ENCODE measurements at places on chromosomes 6 and 20.

DNA sequence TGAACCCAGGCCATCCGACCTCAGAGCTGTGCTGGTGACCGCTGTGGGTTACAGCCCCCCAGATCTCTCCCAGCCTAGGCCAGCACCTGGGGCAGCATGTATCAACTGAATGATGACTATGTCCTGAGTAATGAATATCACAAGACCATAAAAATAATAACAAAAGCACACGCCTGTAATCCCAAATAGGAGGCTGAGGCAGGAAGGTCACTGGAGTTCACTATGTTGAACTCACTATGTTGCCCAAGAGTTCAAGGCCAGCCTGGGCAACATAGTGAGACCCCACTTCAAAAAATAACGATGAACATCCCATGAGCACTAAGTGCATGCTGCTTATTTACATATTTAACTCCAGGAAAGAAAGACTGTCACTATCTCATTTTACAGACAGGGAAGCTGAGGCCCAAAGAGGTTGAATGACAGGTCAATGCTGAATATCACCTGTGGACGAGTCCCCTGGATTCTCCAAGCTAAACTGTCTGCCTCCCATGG lies 92.3 kb downstream of the NFATC2 start:
- DNase-seq = no peak

- DNase-seq = no peak
Measured at GRCh38 chr6:72579865-72580264, 42.0 kb upstream of the KCNQ5 start.

- no peak for DNase-seq
Measured at GRCh38 chr20:41690702-41691101, 72.5 kb upstream of the CHD6 start.

DNA sequence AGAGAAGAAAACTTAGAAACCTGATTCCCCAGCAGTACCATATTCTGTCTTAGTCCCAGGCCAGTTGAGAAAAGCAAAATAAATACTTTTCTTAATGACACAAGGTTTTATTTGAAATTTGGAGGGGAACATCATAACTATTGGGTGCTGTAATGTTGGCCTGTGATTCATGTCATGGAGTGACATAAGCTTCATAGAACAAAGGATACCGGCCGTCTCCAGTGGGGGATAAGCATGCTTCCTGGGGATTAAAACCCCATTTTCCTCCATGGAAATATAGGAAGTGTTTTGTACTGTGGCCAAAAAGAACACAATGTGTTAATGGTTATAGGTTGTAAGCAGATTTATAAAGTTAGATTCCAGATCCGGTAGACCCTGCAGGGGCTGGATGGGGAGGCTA lies 18.0 kb downstream of the MTHFD1L start:
- no peak for DNase-seq

- no peak for DNase-seq
Measured at GRCh38 chr20:17841751-17842215, 126.8 kb downstream of the SNX5 start.

- DNase-seq = no peak
Measured at GRCh38 chr20:63546956-63547724, 409 bp downstream of the SRMS start.

DNA sequence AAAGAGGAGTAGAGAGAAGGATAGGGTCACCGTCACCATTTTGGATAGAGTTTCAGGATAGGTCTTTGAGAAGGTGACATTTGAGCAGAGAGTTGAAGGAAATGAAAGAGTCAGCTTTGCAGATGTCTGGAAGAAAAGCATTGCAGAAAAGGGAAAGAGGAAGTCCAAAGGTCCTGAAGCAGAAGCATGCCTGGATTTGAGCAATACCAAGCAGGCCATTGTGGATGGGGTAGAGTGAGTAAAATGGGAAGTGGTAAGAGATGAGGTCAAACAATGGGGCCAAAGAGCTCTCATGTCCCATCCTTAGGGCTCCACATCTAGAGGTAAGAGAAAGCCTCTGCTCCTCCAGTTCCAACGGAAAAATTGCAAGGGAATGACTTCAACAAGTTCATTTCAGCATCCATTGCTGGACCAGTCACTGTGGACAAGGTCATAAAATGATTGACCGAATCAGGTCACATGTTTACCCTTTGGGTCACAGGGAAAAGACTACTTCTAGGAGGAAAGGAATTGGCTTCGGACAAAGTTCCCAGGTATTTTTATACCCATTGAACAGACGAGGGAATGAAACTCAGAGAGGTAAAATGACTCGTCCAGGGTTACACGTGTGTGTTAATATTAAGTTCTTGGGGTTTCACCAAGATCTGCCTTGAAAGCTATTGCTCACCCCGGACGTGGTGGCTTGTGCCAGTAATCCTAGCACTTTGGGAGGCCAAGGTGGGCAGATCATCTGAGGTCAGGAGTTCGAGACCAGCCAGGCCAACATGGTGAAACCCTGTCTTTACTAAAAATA lies 6.6 kb upstream of the SAMHD1 start:
- no peak for DNase-seq
